ENCODE measurements at places on chromosomes 3 and 15.

GRCh38 chr3:105700575-105700974 is 168.2 kb downstream of the CBLB start:
- peak; percentile 25 for DNase-seq

DNA sequence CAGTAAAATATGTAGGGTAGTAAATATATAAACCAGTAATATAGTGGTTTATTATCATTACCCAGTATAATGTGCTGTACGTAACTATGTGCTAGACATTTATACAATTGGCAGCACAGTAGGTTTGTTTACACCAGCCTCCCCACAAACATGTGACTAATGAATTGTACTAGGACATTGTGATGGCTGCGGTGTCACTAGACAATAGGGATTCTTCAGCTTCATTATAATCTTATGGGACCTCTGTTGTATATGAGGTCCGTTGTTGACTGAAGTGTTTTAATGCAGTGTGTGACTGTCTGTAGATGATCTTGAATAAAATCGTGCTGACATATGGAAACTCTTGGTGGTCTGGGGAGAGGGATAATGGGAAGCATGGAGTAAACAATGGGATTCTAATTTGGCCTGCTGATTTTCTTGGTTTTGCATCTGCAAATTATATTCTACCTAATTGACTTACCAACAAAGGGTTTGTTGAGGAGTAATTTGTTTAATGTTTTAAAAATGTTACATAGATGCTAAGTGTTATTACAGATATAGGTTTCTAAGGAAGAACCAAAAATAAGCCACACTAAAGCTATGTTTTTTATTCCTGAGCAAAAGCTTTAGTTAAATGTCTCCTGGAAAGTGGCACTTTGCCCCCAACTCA is 496.5 kb upstream of the TBL1XR1 start:
- DNase-seq: no peak

GRCh38 chr3:45272032-45272810 is 46.1 kb upstream of the TMEM158 start:
- no peak for DNase-seq

GRCh38 chr3:2392981-2393380 is 294.3 kb downstream of the CNTN4 start:
- no peak for DNase-seq

- peak; percentile 58 for DNase-seq
Measured at GRCh38 chr15:52139599-52140462, 27.3 kb upstream of the BCL2L10 start.

DNA sequence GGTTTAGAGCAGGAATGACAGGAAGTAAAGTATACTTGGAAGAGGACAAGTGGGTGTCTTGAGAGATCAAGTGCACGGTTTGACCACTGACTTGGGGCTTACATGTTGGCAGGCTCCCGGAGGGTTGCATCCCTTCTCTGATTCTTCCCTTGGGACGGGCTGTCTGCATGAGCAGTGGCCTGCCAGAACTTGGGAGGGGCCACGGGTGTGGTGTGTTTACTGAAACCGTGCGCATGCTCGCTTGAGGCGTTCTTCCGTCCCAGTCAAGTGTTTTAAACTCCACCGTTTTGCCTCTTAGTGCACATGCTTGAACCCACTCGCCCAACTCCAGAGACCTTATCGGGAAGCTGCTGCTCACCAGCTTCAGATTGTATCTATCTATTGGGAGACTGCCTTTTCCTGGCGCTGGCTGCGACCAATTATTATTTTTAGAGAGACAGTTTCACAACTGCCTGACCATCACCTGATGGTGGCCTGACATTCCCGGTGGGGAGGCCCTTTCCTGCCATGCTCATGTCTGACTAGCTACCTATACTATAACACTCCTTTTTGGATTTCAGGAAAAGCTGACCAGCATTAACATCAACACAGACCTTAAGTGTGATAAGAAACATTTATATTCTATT is 14.9 kb upstream of the C3orf22 start:
- DNase-seq: no peak

GRCh38 chr3:80999481-80999880 is 762.0 kb downstream of the GBE1 start:
- DNase-seq: no peak

GRCh38 chr3:186986816-186987215 is 56.5 kb downstream of the ST6GAL1 start:
- no peak for DNase-seq

DNA sequence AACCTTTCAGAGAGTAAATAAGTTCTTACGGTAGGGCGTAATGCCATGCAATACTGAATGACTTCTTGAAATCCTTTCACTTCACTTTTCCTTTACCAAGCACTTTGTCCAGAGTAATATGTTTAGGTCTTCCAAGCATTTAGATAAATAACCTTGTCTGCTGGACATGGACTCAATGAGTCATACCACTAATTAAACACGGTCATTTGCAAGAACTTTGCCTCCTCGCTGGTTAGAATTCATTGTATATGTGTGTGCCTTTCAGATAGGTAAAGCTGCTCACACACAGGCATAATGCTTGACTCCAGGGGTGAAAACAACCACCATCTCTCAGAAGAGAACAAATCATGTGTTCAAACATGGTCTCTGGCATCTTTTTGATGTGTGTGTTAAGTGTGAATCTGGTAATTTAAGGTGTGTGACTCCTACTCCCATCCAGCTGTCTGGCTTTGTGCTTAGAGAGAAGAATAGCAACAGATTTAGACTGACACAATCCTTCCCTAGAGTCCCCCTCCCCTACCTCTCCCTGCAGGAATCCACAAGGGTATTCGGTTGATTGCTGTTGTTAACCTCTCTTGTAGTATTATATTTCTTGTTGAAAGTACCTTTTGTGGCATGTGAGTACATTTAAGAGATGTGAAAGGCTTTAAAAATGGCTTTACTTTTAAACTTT is 419.0 kb downstream of the CNTN4 start:
- DNase-seq: no peak

DNA sequence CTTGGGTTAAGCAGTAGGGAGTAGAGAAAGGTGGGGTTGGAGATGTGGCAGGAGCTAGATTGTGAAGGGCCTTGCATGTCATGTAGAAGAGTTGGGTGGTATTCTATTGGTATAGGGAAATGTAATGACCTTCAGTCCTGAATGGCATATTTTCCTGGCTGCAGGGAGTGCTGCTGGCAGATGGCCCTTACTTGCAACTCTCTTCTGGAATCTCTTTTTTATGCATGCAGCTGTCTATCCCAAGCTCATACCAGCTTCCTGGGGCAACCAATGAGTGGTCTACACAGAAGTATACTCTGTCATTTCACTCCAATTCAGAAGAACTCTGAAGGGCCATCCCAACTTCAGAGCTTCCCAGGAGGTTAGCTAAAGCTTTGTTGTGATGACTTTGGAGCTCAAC is 144.7 kb upstream of the ANKRD28 start:
- DNase-seq: no peak

DNA sequence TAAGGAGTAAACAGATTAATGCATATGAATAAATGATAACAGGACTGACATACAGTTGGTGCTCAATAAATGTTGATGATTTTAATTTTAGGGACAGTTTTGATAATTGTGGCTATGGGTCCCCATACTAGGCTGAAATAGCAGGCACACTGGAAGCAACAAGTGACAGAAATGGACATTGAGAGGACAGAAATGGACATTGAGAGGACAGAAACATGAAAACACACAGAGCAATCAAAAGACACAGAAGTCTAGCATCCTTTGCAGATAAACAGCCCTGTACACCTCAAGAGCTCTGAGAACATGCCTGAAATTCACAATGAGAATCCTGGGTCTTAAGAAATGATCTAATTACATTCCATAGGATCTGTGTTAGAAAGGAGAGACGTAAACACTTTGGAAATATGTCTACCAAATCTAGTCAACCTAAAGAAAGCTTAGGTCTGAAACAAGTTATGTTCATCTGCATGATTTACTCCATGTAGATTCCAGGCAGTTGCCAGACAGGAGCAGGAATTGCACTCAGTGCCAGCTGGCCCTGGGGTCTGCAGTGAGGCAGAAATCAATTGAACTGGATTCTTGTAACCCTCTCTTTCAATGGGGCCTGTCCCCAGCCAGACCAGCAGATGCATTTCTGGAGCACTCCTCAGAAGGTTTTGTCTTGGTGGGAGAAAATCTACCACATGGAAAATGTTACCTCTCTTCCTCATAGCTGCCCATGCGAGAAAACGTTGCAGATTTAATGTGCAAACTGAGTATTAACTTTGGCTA is 60.3 kb downstream of the SYNM start:
- DNase-seq: no peak

GRCh38 chr3:2274526-2274925 is 175.9 kb downstream of the CNTN4 start:
- DNase-seq: no peak

- DNase-seq: no peak
Measured at GRCh38 chr3:112119962-112120836, 12.8 kb downstream of the GCSAM start.

DNA sequence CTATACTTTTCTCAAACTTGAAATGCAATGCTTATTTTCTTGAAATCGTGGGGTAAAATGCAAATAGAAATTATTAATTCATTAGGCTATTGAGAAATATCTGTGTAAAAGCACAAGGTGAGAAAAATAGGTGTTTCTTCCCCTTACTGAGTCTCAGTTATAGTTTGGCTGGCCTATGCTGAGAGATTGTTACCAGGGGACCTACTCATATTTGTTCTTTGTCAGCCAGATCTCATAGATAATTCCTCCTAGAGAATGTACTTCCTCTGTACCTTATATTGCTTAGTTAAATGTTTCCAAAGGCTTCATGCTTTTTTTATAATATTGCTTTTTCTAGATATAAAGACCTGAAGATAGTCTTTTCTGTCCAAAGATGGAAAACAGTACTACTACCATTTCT is 60.0 kb upstream of the TRPC1 start:
- DNase-seq: no peak

DNA sequence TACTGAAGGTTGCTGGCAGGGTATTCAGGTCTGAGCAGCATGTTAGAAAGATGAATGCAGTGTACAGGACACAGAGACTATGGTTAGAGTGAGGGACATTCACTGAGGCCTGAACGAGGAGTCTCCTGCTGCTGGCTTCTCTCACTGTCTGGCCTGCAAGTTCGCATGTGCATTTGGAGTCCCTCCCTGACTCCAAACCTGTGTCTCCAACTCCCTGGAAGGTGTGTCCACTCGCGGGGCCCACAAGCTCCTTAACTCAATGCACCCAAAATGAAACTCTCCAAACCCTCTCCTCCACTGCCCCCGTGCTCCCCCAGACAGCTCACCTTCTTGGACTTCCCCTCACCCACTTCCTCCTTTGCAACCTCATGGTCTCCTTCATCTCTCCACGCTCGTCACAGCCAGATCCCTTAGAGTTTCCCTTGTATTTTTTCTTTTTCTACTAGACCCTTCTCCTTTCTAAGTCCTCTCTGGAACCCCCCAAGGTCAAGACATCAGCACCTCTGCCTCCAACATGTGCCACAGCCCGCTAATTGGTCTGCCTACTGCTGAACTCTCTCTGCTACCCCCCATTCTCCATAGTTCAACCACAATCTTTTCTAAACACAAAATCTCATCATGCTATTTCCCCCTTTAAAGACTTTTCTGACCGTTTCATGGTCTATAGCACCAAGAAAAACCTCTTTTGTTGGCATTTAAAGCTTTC is 58.3 kb downstream of the HES1 start:
- DNase-seq: no peak

DNA sequence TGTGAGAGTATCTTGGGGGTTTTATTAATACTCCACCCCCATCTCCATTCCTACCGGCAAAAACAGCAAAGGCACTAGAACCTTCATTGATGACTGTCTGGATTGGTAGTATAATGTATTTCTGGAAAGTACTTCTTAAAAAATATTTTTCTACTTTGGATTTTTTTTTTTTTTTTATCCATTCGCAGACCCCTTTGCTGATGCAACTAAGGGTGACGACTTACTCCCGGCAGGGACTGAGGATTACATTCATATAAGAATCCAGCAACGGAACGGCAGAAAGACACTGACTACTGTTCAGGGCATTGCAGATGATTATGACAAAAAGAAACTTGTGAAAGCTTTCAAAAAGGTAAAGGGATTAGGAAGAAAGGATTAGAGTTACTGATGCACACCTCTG is 1.2 kb downstream of the EIF1B start:
- DNase-seq: no peak

GRCh38 chr15:82568986-82569385 is 28.7 kb upstream of the RPS17 start:
- DNase-seq: no peak

GRCh38 chr3:51691949-51692348 is 14.9 kb upstream of the GRM2 start:
- DNase-seq: no peak

- DNase-seq: no peak
Measured at GRCh38 chr3:36957063-36957462, 12.2 kb upstream of the TRANK1 start.

- DNase-seq: no peak
Measured at GRCh38 chr15:88440021-88440420, 27.2 kb downstream of the MRPL46 start.

- no peak for DNase-seq
Measured at GRCh38 chr15:65642594-65642993, 20.9 kb downstream of the SLC24A1 start.

DNA sequence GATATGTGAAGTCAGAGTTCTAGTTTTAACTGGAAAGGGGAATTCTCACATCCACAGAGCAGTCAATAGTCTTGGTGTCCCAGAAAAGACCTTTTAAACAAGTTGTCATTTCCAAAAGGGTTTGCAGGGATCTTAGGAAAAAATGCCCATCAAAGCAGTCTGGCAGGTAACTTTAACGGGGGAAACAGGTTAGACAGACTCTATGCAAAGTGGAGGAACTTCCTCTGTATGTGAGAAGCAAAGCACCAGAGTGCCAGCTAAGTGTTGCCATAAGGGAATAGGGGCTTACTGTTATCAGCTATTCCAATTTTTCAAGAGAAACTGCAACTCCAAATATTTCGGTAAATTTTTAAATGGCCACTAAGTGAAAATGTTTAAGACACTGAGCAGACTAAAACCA is 307.9 kb upstream of the MDFIC2 start:
- no peak for DNase-seq

GRCh38 chr15:38610748-38611147 is 46.1 kb upstream of the RASGRP1 start:
- DNase-seq: no peak

DNA sequence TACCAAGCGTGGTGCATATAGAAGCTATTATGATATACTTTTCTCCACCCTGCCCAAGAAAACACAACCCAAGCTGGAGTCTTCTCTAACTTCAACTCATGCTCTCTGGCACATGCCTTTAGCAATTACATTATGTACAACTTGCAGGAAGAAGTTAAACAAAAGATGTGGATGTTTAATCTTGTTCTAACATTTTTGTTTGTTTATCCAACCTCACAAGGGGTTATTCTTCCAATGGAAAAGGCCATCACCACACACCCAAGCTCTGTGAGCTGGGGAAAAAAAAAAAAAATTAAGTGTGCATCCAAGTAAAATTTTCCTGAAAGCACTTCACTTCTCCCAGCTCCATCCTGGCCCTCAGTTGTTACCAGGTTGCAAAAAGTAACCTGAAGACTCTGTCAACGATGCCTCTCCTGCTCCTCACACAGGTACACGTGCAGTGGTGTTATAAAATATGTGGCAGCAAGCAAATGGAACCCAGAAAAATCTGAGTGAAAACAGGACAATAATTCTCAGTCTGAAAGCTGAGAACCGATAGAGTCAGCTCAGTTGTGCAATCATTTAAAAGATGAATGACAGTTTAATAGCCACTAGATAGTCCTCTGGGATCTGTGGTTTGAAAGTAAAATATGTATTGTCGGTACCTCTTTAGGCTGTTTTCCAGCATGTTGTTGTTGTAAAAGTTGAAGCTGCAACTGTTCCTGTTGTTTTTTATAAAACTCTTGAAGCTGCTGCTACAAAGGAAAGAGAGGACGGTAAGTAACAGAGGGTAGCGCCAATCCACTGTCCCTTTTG is 531.4 kb downstream of the FOXP1 start:
- DNase-seq: no peak

- DNase-seq: no peak
Measured at GRCh38 chr15:66894363-66894762, 171.0 kb upstream of the SMAD3 start.

GRCh38 chr3:119747357-119747756 is 34.5 kb upstream of the NR1I2 start:
- DNase-seq: no peak

Measured in activated CD8-positive, alpha-beta memory T cell treated with anti-CD3 and anti-CD28 coated beads, Interleukin-2, amount 50 U/mL, for 4 hours (primary cell).